B cell (primary cell): ENCODE measurements at places on chromosomes 2 and 18.

GRCh38 chr2:48209214-48209885 lies 303.1 kb upstream of the FBXO11 start:
- no peak for DNase-seq

DNA sequence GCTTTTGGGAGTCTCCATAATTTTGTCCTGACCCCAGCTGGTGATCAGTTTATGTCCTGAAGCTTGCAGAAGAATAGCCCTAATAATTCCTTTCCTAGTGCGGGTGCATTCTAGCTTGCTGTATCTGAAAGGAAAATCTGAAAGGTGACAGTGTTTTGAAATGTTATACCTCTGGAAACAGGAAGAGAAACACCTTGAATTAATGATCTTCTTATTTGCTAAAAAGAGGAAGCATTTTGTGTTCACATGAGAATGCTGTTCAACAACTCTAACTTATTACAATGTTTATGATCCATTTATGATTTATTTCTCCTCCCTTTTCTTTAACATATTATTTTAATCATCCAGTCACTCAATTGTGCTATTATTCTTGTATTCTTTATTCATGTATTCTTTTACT lies 66.9 kb upstream of the CAVIN2 start:
- no peak for DNase-seq

- no peak for DNase-seq
These were observed 52.0 kb downstream of the FTCDNL1 start for GRCh38 chr2:199798831-199799580.

DNA sequence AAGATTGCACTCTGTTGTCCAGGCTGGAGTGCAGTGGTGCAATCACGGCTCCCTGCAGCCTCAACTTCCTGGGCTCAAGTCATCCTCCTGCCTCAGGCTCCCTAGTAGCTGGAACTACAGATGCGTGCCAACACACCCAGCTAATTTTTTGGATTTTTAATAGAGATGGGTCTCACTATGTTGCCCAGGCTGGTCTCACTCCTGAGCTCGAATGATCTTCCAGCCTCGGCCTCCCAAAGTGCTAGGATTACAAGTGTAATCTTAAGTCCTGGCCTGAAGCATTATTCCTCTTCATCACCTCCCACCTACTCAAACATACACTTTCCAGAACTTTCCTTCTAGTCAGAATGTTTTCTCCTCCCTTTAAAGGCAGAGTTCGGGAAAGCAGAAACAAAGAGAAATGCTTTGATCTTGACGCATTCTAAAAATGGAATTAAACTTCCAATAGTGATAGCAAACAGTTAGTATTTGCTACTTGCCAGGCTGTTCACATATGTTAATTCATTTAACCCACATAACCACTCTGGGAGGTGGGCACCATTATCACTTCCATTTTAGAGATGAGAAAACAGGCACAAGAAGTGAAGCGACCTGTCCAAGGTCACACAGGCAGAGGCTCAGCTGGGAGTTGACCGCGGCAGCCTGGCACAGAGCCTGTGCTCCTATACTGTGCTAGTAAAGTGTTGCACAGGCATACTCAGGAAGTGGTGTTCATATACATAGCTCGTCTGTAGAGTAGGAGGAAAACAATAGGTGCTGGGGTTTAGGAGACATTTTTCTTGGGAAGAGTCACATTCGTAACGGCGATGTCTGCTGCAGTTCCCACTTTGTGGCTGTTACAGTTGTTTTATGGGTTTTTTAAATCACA lies 24.6 kb downstream of the TEX44 start:
- no peak for DNase-seq

- no peak for DNase-seq
These were observed 513.9 kb upstream of the MEX3C start for GRCh38 chr18:51711298-51711889.

DNA sequence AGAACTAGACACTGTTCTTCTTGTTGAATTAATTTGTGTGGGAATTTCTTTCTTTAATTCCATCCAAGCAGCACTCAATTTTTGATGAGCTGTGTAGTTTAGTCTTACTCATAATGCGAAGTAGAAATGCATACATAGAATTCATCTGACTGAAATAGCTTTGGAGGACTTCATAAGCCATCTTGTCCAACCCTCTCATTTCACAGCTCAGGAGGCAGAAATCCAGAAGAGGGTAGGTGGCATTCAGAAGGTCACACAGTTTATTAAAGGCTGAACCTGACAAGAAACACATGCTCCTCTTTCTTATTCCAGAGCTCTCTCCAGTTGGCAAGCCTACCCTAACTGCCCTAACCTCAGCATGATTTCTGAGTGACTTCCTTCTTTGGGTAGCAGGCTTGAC lies 169.2 kb upstream of the NOSTRIN start:
- no peak for DNase-seq

GRCh38 chr18:22167471-22168241 lies 1.7 kb upstream of the GATA6 start:
- DNase-seq = no peak

DNA sequence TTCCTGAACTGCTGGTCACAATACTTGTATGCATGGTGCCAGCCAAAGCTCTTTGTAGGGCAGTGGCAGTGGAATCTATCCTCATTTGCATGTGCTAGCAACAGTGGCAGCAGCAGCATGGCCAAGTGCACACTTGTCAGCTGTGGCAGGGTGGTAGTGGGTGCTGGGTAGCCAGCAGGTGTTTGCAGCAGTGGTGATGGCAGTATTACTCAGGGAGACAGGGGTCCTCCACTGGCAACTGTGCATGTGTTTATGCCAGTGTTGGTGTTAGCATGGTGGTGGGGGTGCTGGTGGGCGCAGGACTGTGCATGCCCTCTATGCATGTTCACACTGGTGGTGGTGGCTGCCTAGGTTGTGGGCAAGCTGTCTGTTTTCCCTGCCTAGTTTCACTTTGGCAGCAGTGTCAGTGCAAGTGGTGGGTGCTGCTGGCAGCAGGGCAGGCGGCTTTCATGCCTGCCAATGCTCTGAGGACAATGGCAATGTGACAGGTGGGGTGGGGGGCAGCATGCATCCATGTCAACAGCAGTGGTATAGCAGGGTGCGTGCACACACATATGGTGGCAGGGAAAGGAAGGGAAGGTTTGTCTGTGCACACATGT lies 41.2 kb downstream of the GALNT13 start:
- no peak for DNase-seq

- no peak for DNase-seq
These were observed 23.6 kb downstream of the MLPH start for GRCh38 chr2:237510502-237511217.

DNA sequence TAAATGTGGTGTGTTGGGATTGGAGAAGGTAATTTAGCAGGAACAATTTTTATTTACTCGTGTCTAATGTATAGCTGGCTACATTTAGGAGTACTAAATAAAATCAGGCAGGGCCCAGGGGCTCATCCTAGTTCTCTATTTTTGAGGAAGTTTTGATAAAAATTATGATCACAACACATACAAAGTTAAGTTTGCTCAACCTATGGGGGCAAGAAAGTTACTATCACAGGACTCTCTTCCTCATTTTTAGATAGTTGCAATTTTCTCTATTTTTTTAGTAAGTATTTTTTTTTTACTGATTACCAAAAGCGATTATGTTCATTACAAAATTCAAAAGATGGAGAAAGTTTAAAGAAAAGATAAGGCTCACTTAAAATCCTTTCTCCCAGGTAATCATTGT lies 60.0 kb upstream of the RPE start:
- no peak for DNase-seq

DNA sequence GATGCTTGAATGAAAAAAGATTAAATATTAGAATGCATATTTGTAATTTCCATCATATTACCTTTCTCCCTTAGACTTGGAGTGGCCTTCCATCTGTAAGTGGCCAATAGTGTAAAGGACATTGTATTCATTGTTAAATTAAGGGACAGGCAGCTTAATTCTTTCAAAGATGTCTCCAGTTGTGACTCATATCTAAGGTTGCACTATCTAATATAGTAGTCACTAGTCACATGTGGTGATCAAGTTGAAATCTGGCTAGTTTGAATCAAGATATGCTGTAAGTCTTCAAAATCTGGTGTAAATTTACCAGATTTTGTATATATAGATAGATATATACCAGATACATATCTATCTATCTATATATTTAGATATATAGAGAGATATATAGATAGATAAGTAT lies 52.4 kb upstream of the AGPS start:
- DNase-seq = no peak

- peak; percentile 32 for DNase-seq
These were observed 117.7 kb downstream of the RBMS1 start for GRCh38 chr2:160375802-160376469.

DNA sequence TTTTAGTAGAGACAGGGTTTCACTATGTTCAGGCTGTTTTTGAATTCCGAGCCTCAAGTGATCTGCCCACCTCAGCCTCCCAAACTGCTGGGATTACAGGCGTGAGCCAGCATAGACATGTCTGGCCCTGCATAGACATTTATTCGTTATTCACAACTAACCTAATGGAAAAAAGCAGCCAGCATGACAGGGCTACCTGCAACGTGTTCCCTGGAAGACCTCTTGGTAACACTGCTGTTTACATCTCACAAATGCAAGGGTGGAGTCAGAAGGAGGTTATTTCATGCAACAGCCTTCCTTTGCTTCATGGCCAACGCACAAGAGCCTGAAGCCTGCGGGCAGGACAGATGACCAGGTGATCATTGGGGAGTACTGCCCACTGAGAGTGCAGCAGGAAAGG lies 9.2 kb downstream of the SERPINE2 start:
- DNase-seq = no peak

- DNase-seq = no peak
These were observed 65.2 kb upstream of the ST8SIA5 start for GRCh38 chr18:46821856-46822711.

DNA sequence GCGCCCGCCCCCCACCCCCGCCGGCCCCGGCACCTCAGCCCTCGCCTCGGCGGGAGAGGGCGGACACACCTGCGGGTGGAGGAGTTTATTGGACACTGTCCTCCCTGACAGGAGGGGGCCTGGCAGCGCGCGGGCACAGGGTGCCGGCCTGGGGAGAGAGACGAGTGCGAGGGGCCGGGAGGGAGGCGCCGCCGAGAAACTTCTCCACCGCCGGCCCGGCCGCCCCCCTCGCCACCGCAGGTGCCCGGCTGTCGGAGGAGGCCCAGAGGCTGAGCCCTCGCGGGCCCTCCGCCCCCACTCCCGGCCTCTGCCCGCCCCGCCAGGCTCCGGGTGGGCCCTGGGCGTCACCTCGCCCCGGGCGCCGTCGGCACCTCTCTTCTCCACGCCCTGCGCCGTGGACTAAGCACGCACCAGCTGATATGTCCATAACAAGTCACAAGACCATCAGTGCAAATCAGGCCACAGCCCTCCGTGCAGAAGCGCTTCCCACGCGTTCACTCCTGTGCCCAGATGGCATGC lies 311.3 kb downstream of the CELF4 start:
- DNase-seq = peak; percentile 16

GRCh38 chr2:127683757-127684156 lies 8.4 kb upstream of the LIMS2 start:
- no peak for DNase-seq

DNA sequence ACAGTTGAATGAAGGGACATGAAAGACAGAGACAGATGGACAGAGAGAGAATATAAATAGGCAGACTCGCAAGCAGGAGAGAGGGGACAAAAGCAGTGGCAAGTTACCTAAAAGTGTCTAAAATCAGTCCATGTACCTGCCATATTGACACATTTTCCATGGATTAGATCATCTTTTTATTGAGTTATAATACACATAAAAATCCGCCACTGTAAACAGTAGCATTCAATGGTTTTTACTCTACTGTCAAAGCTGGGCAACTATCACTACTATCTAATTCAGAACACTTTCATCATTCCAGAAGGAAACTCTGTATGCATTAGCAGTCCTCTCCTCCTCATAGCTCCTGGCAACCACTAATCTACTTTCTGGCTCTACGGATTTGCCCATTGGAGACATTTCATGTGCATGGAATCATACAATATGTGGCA lies 10.1 kb downstream of the CFAP210 start:
- DNase-seq = no peak

GRCh38 chr18:77711096-77711495 lies 461.4 kb downstream of the GALR1 start:
- DNase-seq = no peak

DNA sequence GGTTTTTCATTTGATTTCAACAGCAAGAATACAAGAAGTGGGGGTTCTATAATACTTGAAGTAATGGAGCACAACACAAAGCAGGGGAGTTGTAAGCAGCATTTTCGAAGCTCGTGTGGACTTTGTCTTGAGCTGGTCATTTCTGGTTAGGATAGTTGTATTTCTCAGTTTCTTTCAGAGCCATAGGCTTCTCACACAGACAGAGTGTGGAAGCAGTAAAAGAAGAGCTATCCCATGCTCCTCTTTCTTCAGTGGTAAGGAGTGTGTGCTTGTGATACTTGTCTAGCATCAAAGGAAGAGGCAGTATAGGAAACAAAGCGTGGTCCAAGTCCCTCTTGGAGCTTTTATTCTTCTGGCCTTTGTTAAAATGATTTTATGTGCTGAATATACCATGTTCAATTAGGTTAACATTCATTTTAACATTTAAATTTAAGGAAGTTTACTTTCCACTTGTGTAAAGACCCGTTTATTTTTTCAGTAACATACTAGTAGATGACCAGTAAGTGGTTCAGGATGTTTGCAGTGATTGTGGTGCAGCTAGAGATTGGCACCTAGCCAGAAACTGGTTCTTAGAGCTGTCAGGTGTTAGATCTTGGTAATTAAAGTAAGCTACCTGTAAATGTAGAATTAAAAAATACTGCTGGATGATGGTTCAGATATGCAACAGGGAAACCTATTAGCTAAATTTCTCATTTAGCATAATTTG lies 14.6 kb downstream of the CCNYL1 start:
- peak; percentile 41 for DNase-seq

DNA sequence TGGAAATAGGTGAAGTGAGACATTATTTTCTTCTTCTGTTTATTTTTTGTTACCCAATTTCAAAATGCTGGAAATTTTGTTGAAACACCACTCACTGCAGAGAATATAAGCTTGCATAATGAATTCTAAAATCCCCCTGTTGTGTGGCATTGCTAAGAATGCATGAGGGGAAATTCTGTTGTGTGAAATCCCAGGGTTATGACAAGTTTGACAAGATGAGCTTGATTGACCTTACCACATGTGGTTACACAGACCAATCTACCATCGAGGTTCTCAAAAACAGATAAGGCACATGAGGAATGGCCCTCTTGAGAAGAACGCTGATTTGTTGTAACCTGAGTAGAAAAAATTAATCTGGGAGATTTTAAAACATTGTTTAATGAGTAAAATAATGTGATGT lies 261.6 kb upstream of the MMADHC start:
- no peak for DNase-seq
